ENCODE measurements at places on chromosomes 6 and 20.

DNA sequence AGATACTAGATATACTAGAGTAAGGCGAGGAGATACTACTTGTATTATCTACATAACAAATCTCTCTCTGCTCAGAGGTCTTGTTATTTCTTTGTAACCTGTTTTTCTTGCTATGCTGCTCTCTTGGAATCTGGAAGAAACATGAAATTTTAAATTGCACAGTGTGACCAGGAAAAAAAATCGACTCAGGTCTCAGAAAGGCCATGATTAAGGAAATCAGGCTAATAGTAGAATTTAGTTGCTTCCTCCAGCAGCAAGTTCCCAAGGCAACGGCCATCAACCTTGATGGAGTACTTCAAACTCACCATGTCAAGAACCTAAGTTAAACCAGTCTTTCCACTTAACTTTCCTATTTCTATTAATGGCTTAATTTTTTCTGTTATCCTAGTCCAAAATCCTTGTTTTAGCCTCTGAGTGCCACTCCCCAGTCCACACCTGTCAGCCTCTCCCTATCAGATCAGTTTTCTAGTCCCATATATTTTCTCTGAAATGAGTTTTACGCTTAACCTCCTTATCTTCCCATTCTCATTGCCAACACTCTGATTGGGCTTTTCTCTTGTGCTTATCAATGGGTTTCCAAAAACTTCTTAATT, 87.7 kb upstream of the BEND3 start:
- no peak for DNase-seq

- no peak for DNase-seq
Measured at GRCh38 chr6:157638779-157639178, 184.3 kb upstream of the SNX9 start.

DNA sequence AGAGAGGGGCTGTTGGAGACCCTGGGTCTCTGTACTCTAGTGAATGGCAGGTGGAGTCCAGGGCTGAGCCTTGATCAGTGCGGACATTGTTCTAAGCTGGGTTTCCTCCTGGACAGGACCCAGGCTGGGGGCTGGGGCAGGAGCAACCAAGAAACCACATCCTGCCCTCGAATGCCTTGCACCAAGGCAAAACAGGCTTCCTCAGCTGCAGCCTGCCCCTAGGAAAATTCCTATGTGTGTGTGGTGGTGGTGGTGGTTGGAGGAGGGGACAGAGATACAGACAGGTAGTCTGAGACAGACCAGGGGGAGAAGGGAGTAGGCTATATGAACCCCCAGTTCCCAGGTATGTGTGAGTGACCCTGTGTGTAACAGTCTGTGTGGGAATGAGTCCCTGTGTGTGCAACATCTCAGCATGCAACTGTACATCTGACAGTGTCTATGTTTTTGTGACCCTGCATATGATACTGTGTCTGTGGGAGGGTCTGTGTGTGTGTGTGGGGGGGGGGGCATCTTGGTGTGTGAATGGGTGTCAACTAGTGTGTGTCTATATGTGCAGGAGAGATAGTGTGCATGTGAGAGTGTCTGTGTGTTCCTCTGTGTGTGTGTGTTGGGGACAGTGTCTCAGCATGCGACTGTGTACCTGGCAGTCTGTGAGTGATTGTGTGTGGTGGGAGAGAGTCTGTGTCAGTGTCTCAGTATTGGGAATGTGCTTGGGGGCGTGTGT, 3.0 kb downstream of the GLP1R start:
- DNase-seq, result no peak

GRCh38 chr6:139376017-139376330, 1.5 kb upstream of the CITED2 start:
- no peak for DNase-seq

DNA sequence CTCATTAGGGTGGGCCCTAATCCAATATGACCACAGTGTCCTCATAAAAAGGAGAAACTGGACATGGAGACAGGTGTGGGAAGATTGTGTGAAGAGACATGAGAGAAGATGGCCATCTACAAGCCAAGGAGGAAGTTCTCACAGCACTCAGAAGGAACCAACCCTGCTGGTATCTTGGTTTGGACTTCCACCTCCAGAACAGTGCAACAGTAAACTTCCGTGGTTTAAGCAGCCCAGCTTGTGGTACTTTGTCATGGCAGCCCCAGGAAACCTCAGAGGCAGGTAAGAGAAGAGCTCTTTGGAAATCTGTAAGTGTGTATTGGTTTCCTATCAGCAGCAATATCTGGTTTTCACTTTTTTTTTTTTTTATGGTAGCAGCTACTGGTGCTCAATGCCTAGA, 16.5 kb upstream of the CNKSR3 start:
- DNase-seq, result no peak

- DNase-seq, result no peak
Measured at GRCh38 chr6:152248980-152249379, 388.2 kb downstream of the SYNE1 start.

- DNase-seq, result no peak
Measured at GRCh38 chr20:49484180-49485140, 2.0 kb upstream of the KCNB1 start.

- DNase-seq, result no peak
Measured at GRCh38 chr6:164344801-164345291, 930.3 kb downstream of the QKI start.

GRCh38 chr20:53900380-53900999, 169.9 kb downstream of the BCAS1 start:
- no peak for DNase-seq

DNA sequence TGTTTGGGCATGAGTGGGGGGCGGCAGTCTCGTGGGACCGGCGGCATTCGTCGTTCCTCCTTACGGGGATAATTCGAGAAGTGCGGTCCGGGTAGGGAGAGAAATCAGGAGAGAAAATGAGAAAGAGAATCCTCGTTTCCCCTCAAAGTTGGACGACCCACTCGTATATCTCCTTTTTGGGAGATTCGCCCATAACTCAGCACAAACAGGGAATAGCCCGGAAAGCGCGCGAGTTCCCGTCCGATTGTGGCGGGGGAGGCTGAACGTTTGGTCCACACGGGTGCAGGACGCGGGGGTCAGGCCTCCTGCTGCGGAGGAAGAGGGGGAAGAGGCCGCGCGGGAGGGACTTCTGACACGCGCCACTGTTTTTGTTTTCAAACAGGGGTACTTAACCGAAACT, 42.4 kb downstream of the POPDC3 start:
- DNase-seq, result no peak

- DNase-seq, result no peak
Measured at GRCh38 chr20:39109933-39110818, 148.0 kb downstream of the DHX35 start.

DNA sequence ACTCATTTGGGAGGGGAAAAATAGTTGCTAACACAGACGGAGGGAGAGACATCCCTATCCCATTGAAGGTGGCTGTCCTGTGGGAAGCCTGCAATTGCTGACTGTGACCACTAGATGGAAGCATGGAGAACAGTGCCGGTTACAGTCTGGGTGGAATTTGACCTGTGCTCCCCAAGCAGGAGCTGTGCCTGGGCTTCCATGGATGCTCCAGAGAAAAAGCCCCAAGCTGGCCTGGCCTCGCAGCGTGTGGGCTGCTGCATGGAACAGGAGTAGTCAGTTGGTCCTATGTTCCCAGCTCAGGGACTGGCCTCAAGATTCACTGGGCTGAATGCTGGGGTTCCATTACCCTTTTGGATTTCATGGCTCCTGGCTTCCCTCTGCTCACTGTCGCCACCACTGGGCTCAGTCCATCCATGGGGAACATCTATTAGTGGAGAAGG, 116.3 kb upstream of the CHD6 start:
- no peak for DNase-seq

DNA sequence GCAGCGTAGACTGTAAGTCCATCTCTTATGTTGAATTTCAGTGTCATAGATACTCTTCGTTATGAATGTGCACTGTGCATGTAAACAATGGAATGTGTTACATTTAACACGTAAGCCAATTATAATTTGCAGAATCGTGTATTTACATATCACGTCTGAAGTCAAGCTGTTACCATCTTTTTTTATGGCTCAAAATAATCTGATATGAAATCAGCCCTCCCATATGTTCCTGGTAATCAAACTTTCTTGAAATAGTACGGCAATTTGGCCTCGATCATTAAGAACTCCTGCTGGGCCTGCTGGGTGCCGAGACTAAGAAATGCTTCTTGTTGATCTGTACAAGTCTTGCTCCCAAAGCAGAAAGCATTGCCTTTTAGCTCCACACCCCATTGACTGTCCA, 89.6 kb upstream of the DOK5 start:
- DNase-seq, result no peak

DNA sequence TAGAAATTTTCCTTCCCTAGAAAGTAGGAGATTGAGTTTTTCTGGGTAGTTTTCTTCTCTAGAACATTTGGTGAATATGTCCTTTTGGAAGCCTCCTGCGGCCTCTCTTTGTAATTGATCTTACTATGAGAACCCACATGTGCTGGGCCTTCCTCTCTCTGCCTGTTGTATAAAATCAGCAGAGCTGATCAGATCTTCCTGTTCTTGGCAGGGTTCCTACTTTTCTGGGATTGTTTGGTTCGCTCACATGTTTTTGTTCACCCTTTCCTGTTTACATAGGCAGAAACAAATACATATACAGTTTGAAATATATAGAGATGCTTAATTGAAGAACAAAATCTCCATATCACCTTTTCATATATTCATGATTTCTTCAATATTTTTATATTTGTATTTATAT, 57.8 kb downstream of the IL22RA2 start:
- no peak for DNase-seq

DNA sequence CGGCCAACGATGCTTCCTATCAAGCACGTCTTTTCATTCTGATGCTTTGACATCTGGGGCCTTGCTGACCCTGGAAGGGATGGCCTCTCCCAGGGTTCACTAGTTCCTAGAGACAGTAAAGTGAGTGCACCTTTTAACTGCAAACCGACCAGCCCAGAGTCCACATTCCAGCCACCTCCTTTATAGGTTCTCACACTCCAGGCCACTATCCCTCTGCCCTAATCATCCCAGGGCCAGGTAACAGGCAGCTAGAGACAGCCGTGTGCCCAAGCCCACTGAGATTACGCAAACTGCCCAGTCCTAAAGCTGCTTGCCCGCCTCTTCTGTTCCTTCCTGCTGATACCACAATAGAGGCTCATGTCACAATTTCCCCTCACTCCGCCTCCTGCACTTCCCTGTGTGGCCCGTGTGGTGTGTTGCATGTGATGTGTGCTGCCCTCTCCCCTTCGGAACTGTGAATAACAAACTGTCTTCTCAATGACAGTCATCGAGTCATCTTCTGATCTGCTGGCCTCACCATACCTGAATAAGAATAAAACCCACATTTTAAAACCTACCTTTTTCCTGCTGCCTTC, 123.7 kb upstream of the EXOC2 start:
- no peak for DNase-seq

DNA sequence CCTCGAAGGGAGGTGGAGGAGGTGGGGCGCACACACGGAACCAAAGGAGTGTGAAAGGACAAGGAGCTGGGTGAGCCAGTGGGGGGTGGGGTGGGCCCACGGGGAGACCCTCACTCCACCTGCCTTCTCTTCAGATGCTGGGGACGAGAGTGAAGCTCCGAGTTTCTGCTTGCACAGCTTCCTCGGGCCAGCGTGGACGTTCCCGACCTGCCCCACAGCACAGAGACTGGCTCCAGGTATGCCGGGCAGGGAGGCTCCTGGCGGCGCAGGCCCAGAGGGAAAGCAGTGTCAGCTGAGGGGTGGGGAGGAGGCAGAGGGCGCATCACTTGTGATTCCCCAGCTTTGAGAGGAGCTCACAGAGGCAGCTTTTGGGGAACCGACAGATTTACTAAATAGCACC, 98.5 kb upstream of the RPS6KA2 start:
- no peak for DNase-seq

- no peak for DNase-seq
Measured at GRCh38 chr20:37729909-37730308, 36.1 kb downstream of the CTNNBL1 start.

GRCh38 chr20:43178080-43178479, 11.6 kb downstream of the PTPRT start:
- no peak for DNase-seq

Measured in activated naive CD4-positive, alpha-beta T cell (primary cell).